HS-5 (cell line): ENCODE measurements at places on chromosomes 11 and 22.

- DNase-seq = no peak
Observed at GRCh38 chr11:104183593-104183992, 19.6 kb upstream of the PDGFD start.

DNA sequence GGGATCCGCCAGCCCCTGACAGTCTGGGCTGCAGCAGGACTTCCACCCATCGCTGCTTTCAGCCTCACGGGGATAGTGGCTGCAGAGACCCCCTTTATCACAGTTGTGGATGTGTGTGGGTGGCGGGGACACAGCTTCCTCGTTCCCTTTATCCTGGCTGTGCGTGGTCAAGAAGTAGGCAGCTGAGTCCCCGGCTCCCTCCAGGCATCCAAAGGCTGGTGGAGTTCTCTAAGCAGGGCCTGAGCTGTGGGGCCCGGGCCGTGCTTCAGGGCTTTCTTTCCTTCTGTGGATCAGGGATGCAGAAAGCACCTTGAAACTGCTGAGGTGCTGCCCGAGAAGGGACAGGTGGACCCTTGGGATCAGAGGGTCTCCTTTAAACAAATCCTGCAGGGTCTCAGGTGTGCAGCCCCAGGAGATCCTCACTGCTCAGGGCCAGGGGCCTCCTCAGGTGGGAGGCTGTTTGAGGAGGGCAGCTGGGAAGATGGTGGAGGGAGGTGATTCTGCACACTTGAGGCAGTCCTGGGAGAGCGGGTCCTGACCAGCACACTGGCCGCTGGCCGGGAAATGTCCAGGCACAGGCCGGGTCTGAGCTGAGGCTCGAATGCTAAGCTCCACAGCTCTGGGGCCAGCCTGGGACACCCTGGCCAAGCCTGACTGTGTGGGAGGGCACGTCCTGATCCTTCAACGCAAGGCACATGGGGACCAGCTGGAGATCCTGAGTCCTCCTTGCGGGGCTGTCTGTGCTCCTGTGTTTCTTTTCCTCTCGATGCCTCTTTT, 1024.3 kb downstream of the BRD1 start:
- DNase-seq = no peak

DNA sequence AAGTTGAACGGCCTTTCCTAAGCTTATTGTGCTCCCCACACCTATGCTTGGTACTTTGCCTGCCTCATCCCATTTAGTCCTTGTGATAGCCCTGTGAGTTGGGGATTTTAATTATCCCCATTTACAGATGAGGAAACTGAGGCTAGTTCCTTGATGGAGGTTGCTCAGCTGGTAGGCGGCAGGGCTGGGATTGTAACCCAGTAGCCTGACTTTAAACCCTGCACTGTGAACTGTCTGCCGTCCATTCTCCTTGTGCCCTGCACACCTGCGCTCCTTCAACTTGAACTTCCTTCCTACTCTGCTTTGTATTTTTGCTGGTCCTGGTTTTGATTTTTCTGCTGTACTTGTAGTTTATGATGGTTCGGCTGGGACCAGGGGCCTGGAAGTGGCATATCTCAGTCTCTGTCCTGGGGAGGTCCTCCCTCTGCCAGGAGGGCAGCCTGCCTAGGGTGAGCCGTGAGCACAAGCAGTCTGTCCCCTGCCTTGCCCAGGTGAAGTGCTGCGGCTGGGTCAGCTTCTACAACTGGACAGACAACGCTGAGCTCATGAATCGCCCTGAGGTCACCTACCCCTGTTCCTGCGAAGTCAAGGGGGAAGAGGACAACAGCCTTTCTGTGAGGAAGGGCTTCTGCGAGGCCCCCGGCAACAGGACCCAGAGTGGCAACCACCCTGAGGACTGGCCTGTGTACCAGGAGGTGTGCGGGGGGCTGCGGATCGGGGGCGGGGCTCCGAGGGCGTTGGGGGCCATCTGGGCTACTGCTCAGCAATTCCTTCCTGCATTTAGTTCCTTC, 52.4 kb downstream of the CD82 start:
- DNase-seq = no peak

DNA sequence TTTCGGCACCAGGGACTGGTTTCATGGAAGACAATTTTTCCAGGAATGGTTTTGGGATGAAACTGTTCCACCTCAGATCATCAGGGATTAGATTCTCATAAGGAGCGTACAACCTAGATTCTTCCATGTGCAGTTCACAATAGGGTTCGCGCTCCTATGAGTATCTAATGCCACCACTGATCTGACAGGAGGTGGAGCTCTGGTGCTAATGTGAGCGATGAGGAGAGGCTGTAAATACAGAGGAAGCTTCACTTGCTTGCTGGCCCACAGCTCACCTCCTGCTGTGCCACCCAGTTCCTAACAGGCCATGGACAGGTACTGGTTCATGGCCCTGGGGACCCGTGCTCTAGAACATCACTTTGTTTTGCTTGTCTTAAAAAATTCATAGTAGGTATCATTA, 41.8 kb upstream of the AMPD3 start:
- no peak for DNase-seq

DNA sequence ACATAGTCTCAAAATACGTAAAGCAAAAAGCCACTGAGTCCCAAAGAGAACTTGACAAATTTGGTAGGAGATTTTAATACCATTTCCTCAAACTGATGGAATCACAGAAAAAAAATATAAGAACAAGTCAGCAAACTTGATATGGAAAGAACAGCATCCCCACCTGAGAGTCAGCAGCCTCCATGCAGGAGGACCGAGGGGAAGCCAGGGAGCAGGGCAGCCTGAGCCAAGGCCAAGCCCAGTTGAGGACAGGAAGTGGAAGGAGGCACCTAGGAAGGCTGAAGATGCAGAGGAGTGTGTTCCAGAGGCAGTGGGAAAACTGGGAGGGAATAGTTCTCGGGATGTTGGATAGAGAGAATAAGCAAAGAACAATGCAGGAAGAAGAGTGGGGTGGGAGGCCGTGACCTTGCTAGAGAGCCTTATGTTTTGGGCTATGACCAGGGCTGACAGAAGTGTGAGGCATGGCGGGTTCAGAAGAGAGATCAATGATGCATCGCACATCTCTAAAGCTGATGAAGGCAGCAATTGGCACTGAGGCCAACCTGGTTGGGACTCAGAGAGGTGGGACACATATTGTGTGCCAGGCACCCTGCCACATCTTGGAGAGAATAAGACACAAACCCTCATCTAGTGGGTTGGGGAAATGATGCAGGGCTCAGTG, 15.4 kb downstream of the APOA4 start:
- DNase-seq = no peak

GRCh38 chr22:32684822-32685187, 116.7 kb upstream of the TIMP3 start:
- DNase-seq = no peak

DNA sequence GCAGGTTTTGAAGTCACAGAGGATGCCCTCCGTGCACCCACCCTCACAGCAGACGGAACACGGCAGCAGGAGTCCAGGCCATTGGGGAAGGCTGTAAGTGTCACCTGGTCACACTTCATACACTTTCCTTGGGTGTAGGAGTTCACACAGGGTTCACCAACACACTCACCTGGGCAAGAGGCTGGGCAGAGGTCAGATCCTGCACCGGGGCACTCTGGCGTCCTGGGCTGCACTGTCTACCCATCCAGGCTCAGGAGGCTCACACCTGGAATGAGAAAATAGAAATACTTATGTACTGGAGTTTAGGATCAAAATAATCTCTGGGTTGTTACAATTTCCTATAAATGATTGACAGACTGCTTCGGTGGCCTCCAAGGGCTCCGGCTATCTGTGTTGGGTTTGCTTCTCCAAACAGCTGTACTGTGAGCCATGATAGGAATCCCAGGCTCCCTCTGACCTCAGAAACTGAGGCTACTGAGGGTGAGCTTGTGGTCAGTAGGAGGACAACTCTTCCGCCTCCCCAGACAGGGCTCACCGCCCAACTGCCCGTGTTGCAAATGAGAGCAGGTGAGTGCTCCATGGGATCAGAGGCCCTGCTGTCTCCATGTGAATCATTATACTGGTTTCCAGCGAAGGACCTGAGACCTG, 20.1 kb upstream of the CARS1 start:
- no peak for DNase-seq

GRCh38 chr22:25363474-25363873, 144.0 kb downstream of the CRYBB2 start:
- DNase-seq = no peak

GRCh38 chr11:3684129-3684818, 13.1 kb upstream of the CHRNA10 start:
- DNase-seq = no peak

DNA sequence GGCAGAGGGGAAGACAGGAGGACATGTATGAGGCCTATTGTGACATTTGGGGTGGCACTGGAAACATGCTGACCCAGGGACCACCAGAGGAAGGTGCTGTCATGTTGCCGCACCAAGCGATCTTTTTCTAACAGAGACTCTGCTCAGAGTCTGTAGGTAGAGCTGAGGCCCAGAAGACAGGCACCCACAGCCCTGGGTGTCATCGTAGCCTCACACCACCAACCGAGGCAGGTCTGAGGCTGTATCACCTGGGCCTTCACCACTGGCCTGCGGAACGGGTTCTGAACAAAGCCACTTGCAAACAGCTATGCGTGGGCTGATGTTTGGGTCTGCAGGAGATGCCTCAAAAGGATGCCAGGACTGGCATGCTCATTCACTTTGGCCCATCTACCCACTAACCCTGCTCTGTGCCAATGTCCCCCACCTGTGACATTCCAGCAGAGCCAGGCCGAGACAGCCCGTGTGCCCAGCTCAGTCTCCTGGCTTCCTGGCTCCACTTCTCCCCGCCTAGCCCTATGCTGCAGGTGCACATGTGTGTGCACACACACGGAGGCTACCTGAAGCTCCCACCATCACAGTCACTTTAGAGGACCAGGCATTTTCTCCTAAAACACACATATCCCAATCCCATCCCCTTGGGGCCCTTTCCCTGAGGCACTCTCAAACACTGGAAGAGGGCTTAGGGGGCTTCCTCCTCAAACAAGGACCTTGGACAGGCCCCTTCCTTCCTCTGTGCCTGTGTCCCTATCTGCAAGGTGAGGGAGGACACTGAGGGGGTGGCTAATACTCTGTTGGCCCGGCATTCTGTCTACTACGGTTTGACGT, 3.6 kb downstream of the TRIM29 start:
- no peak for DNase-seq

DNA sequence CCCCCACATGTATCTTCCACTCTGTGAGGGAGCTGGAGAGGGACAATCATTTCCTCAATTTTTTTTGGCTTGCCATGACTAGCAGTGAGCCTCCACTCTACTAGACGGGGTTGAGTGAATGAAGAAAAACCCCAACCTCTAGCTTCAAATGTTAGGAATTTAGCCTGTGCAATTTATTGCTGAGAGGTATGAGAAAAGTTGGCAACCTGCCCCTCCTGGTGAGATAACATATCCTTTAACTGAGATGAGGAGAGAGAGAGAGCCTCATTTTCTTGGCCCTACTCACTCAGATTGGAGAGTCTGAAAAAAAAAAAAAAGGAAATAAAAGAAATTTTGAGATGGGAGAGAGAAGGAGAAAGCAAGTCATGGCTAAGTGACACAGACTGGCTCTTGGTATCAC, 218.2 kb upstream of the CARD18 start:
- no peak for DNase-seq

DNA sequence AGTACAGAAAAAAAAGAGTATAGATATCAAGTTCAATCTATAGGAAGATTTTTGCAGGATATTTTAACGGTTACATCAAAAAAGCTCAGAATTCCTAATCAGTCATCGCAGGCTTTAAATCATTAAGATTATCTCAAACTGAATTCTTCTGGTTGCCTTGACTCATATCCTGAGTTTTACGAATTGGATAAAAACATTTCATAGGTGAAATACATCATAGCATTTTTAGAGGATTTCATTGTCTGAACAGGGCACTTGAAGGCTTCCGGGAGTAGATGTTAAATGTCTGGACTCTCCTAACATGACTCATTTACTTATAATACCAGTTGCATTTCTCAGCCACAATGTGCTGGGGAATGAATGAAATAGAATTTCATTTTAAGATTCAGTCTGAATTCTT, 2216.6 kb upstream of the RAG2 start:
- DNase-seq = peak; percentile 92

- no peak for DNase-seq
Observed at GRCh38 chr22:38255697-38256096, 17.1 kb downstream of the TMEM184B start.

DNA sequence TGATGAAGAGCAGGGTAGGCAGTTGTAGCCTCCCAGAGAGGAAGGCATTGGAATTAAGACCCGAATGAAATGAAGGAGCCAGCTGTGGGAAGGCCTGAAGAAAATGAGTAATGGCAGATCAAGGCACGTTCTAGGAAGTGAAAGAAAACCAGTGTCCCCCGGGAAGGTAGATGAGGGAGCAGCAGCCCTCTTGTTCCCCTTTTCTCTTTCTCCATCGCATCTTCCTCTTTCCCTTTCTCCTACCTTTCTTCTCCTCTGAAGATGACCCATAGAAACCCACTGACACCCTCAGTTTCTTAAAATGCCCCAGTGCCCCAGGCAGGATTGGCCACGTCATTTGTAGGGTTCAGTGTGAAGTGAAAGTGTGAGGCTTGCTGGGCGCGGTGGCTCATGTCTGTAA, 172.6 kb upstream of the SEZ6L start:
- DNase-seq = no peak

- DNase-seq = no peak
Observed at GRCh38 chr11:1553808-1554594, 18.1 kb downstream of the DUSP8 start.

- DNase-seq = no peak
Observed at GRCh38 chr11:35586222-35586621, 32.0 kb upstream of the FJX1 start.

DNA sequence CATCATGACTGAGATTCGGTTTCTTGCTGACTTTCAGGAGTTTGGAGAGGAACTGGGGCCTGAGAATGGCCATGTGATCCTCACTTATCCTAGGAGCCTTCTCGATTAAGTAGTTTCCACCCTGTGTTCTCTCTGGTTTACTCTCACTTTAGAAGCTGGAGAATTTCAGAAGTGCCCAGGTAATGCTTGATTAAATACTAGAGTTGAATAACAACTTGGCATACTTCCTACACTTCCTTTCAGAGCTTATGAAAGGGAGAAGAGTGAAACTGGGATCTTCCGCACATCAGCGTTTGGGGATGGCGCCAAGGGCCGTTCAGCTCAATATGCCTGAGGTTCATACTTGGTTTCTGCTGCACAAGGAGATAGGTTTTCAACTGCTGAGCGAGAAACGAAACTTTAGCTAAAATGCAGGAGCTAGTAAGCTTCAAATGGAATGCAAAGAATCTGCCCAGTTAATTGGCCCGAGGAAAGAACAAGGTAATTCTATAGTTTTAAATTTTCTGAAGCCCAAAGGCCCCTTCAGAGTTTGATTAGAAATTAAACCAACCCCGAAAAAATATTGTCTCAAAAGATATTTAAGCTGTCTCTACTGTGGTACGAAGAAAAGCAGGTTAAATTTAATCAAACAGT, 823 bp upstream of the MUC15 start:
- DNase-seq = no peak

DNA sequence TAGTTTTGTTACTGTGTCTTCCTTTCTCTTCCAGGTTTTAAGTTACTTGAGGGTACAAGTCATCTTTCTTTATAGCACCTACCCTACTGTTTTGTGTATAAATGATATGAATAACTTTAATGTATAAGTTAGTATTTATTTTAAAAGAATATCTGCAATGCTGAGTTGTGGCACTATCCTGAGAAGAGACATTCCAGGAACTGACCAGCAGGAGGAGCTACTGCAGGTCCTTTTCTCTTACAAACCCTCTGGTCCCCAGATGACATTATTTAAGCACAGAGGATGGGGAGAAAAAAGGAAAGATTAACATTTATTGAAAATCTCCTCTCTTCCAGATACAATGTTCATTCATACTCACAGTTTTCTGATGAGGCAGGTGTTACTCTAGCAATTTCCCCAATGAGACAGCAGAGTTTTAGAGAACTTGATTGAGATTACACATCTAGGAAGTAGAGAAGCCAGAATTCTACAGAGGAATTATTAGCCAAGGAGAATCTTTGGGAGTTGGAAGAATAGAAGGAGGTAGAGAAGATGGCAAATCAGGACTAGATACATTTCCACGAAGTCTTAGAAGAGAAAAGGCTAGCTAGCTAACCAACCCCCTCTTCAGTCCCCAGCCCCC, 541.2 kb upstream of the API5 start:
- DNase-seq = no peak
